Stimulated activated CD4-positive, alpha-beta T cell treated with anti-CD3 and anti-CD28 coated beads, Interleukin-4, amount 100 ng/mL, for 48 hours (primary cell): ENCODE measurements at places on chromosomes 12 and 14.

DNA sequence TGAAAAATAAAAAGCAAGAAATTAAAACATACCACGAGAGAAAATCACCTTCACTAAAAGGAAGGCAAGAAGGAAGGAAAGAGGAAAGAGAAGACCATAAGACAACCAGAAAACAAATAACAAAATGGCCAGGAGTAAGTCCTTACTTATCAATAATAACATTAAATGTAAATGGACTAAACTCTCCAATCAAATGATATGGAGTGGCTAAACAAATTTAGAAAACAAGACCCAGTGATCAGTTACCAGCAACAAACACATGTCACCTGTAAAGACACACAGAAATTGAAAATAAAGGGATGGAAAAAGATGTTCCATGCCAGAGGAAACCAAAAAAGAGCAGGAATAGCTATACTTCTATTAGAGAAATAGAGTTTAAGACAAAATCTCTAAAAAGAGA, 85.0 kb upstream of the SLC38A4 start:
- DNase-seq, result no peak

DNA sequence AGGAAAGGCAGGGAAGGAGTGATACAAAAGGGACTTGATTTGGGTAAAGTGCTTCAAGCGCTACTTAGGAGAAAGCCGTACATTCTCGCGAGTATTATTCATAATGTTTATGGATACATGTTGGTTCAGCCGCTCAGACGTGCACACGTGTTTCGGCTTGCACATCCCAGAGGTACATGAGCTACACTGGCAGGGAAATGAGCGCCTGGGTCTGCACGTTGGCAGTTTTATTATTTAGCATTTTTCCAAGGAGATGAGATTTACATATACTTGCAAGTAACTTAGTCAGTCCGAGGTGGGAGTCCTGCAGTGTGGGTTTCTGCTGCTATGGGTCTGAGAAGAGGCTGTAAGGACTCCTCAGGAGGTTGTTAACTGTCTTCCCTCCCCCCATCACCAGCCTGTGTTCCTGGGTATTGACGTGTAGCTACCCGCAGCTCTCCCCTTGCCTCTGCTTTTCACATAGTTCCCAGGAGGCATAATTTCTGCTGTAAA, 1.5 kb downstream of the PRKCH start:
- DNase-seq, result no peak

DNA sequence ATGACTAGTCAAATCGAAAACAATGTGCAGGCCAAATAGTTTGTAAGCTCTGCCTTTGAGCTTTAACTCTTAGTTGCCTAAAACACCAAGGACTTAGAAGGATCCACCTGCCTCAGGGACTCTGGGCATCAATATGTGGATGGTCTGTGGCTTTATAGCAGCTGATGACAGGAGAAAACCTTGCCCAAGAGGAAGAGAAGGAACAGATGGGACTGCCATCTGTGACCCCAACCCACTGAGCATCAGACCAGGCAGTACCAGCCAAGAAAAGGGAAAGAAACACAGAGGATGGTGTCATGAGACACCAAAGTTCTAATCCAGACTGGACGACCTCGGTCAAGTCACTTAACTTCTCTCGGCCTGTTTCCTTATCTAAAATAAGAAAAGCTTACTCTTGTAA, 12.7 kb downstream of the TGFB3 start:
- no peak for DNase-seq

DNA sequence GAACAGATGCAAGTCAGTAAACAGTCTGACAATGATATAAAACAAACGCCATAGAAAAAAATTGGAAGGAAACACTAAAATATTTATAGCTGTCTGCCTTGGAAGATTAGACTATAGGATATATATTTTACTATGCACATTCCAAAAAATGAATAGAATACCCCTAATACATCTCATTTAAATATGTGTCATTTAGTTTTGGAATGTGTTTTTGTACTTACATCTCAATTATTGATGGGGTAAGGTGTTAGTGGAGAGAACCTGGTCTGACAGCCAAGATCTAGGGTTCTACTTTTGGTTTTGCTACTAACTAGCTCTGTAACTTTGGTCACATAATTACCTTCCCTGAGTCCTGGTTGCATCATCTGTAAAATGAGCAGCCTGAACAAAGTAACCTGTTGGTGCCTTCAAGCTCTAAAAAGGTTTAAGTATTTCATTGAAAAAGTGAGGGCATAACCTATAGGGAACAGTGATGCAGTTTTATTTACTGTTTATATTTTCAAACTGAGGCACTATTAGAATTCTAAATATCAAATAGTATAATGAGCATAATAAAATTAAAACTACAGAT, 28.6 kb upstream of the SLC6A13 start:
- no peak for DNase-seq

DNA sequence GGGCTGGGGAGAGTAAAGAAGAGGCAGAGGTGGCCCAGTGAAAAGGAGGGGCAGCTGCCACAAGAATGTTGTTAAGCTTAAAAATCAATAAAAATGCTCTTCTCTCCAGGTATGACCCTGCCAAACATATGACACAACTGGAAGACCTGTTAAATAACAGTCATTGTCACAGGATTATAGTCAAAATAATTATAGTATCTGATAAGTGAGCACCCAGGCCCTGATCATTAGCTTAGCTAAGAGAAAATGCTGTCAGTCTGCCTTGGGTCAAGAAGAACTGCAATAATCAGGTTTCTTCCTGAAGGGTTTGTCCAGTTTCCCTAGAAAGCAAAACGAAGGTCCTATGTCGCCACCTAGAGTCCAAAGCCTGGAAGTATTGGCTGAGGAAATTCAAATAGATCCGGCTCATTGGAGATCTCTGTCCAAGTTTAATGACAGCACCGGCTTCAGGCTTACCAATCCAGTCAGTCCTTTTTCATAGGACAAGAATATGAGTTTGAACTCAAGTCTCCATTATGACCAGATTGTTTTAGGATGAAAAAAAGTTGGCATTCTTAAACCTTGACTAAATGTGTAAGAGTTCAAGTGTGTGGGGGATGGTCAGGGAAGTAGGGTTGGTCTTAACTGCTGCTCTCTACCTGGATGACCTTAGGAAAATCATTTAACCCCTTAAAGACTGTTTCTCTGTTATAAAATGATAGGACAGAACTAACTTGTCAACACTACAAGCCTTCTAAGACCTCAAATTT, 22.5 kb upstream of the NKX2-8 start:
- DNase-seq, result no peak

DNA sequence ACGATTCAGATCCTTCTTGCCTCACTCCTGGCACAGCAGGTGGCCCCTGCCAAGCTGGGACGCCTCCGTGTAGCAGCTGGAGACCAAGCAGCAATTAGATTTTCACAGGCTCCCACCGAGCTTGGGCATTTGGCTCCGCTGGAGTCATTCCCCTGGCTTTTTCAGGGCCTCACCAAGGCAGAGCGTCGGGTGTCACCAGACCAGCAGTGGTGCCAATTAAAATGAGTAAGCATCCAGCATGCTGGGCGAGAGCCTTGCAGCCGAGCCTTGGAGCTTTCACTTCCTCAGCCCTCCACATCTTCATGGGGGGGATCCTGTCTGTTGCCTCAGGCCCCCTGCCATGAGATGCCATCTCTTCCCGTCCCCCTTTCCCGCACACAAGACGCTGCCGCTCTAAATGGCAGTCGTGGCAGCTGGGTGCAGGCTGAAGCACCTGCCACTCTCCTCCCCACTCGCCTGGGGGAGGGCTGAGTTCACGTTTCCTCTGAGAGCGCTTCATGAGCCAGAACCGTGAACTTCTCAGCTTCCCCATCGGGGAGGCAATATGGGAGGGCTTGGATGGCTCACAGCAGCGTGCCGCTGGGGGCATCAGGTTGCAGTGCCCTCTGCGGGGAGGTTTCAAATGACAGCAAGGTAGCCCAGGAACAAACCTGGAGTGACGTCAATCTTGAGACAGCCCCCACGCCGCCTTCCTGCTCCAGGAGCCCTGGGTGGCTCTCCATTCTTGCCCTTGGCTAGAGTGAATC, 11.7 kb downstream of the TPCN1 start:
- DNase-seq, result peak; percentile 44

- no peak for DNase-seq
Measured at GRCh38 chr12:57837864-57838562, 8.5 kb downstream of the CTDSP2 start.

DNA sequence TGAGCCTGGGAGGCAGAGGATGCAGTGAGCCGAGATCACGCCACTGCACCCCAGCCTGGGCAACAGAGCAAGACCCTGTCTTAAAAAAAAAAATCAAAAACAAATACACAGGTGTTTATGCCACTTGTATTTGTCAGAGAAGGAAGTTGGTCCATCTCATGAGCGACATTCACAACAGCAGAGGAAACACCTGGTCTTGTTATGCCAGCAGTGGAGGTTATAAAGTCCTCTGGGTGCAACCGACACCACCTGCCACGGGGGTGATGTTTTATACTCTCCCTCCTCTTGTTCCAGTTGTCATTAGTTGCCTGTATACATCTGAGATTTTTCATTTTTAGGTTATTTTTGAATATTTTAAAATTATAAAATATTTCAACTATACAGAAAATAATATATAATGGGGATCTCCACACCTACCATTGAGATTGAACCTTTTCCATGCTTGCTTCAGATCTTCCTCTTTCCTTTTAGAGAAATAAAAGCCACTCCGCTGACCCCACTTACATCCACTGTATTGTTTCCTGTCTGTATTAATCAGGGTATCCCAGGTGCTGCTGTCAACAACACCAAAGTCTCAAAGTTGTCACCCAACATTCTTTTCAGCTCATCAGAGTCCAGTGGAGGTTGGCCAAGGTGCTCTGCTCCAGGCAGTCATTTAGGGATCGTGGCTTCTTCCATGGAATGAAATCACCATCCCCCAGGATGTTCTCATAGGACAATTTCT, 65.1 kb downstream of the RNFT2 start:
- DNase-seq, result no peak

- no peak for DNase-seq
Measured at GRCh38 chr14:69708586-69709560, 58.1 kb upstream of the SRSF5 start.

DNA sequence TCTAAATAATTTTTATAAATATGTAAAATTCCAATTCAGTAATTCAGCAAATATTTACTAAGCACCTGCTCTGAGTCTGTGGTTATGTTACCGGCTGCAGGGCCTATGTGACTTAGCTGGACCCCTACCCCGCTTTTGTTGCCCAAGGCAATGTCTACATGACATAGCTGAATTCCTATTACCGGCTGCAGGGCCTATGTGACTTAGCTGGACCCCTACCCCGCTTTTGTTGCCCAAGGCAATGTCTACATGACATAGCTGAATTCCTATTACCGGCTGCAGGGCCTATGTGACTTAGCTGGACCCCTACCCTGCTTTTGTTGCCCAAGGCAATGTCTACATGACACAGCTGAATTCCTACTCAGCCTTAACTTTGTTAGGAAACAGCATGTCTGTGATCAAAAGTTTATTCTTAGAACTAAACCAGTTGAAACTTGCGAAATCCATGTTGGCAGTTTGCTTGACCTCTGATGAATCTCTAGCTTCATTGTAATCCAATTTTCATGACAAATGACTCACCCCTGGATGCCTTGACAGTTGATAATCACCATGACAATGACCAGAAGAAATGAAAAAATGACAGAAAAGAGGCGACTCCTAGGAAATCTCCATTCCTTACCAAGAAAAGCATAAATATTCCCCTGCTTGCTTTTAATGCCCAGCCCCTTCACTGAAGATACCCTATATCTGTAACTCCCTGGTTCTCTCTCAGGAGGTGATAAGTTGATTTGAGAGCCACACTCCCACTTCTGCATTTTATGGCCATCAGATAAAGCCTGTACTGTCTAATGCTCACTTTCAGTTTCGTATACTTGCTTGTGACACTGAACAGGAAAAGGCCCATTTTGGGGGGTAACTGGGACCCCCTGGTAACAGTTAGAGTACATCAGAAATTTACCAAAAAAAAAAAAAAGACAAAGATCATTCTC, 148.4 kb upstream of the SYT10 start:
- no peak for DNase-seq

DNA sequence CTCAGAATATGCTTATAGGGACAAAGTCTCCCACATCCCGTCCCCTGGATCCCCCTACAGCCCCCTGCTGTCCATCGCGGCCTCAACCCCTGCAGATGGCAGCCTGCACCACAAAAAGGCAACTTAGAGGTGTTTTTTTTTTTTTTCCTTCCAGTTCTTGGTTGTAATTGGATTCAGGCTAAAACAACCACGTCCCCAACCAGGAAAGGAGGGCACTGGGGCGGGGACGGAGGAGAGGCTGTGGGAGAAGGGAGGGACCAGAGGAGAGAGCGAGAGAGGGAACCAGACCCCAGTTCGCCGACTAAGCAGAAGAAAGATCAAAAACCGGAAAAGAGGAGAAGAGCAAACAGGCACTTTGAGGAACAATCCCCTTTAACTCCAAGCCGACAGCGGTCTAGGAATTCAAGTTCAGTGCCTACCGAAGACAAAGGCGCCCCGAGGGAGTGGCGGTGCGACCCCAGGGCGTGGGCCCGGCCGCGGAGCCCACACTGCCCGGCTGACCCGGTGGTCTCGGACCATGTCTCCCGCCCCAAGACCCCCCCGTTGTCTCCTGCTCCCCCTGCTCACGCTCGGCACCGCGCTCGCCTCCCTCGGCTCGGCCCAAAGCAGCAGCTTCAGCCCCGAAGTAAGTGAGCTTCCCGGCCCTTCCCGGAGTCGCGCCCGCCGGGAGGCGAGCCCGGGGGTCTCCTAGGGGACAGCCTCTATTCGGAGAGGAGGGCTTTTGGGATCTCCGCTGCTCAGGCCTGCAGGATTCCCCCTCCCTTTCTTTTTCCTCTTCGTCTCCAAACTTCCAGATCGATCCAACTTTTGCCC, at the start of gene MMP14:
Gene MMP14, plus strand, starts transcription at position 285 of the 813 bp plus-strand sequence. Its CDS starts 233 bp downstream, at position 518.
- DNase-seq, result no peak

DNA sequence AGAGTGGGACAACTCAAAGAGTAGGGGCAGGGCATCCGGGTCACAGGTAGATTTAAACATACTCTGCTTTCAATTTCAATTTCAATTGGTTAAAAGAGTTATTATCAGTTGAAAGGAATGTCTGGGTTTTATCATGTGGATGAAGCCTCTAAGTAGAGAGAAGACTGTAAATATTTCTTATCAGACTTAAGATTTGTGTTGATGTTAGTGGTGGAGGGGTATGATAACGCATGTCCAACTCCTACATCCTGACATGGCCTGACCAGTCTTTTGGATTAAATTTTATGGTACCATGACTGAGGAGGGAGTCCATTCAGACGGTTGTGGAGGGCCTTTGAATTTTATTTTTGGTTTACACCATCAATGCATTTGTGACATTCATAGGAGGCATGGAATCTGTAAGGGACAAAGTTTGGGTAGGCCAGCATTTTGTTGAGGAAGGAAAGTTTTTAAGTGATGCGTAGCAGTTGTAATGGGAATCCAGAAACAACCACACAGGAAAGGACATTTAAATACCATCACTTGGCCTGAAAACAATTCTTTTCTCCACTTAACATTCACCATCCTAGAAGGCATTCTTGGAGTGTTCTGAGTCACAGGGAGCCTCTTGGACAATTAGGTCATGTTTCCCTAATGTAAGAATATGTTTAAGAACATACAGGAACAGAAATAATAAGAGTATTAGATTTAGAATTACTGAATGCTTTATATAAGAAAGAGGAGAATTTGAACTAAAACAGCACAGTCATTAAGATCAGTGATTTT, 371.9 kb downstream of the ATP23 start:
- no peak for DNase-seq

- no peak for DNase-seq
Measured at GRCh38 chr14:60812987-60813386, 78.4 kb downstream of the MNAT1 start.
